Stimulated activated CD4-positive, alpha-beta T cell treated with anti-CD3 and anti-CD28 coated beads, TNF-alpha, amount 100 ng/mL, for 24 hours (primary cell): ENCODE measurements at places on chromosomes 2 and 18.
A peak's percentile ranks its signal among the peaks of the same experiment; 100 is the strongest.

- no peak for DNase-seq
Observed at GRCh38 chr2:30530346-30530745, 83.3 kb downstream of the LCLAT1 start.

GRCh38 chr18:49481317-49481716 is 5.7 kb downstream of the C18orf32 start:
- no peak for DNase-seq

DNA sequence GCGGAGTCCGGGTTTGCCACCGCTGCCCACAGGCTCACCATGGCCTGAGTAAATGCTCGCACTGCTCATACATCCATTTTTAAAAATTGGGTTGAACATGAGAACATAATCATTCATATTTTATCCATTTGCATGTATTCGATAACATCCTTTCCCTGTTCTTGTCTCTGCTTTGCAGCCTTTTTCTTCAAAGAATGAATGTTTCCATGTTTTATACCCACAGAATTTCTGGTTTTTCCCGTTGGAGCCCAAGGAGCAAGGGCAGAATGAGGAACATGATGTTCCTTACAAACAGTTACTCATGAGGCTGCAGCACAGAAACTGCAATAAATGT is 146.5 kb downstream of the CCDC74A start:
- DNase-seq: no peak

DNA sequence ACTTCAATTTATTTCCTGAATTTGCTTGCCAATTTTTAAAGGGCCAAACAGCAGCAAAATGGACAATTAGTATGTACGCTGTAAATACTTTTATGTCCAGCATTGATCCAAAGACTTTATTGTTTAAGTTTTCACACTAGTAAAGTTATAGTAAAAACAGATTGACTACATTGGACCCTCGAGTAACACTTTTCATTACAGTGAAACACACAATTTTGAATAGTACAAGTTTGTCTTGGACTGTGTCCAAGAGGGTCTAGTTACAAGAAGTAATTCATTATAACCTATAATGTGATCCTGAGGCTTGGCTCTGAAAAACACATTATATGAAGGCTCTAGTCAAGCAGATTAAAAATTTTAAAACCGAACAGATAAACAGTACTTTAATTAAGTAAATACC is 11.4 kb upstream of the RBBP8 start:
- DNase-seq: no peak

- DNase-seq: peak; percentile 26
Observed at GRCh38 chr2:169767243-169767888, 31.3 kb upstream of the SSB start.

- no peak for DNase-seq
Observed at GRCh38 chr18:4842751-4843150, 354.3 kb downstream of the AKAIN1 start.

GRCh38 chr2:209138079-209138478 is 285.8 kb upstream of the MAP2 start:
- no peak for DNase-seq

- DNase-seq: no peak
Observed at GRCh38 chr2:206805887-206806607, 40.6 kb downstream of the FASTKD2 start.

GRCh38 chr2:216052420-216052819 is 29.2 kb downstream of the PECR start:
- no peak for DNase-seq

DNA sequence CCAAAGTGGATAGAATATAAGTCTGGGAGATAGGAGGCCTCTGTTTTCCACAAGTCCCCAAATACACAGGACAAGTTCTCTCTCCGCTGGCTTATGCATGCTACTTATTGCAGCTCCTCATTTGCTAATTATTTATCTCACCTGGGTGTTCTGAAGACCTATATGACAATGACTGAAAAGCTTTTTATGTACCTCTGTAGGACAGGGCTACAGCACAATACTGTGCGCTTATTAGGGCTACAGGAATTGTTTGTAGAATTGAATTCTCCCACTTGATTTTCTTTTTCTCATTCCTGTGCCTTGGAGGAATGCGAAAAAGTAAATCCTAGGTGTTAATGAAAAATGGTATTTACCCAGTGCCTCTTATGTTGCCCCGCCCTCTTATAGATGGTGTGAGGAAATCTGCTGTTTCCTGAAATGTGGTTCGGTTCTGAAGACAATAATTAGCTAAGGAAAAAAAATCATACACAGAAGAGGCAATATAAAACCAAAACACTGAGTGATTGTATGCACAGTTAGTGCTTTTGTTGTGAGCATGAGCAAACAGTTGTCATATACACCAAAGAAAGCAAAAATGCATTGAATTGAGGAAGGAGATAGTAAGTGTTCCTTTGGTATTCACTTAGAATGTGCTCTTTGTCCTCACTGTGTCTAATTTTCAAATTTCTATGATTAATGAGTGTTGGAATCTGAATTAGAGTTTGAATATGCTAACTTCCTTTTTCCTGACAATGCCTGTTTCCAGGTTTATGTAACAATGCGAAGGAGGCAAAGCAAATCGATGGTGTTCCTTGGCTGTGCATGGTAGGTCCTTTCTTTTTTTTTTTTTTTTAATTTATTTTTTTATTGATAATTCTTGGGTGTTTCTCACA is 78.7 kb upstream of the PNPT1 start:
- no peak for DNase-seq
